ENCODE measurements at places on chromosomes 4 and X. TPM values are rescaled to one million over a fixed set of nuclear protein-coding genes. Genes with fewer than 3 reads are reported as not detected.

The DDIT4L gene
- 1.5 TPM for polyA plus RNA-seq

The SH3RF1 gene
- polyA plus RNA-seq: 7.7 TPM

The HSFX4 gene
- not detected for polyA plus RNA-seq

GRCh38 chr4:169485791-169486742, 126.3 kb downstream of the NEK1 start:
- DNase-seq: peak; percentile 42

DNA sequence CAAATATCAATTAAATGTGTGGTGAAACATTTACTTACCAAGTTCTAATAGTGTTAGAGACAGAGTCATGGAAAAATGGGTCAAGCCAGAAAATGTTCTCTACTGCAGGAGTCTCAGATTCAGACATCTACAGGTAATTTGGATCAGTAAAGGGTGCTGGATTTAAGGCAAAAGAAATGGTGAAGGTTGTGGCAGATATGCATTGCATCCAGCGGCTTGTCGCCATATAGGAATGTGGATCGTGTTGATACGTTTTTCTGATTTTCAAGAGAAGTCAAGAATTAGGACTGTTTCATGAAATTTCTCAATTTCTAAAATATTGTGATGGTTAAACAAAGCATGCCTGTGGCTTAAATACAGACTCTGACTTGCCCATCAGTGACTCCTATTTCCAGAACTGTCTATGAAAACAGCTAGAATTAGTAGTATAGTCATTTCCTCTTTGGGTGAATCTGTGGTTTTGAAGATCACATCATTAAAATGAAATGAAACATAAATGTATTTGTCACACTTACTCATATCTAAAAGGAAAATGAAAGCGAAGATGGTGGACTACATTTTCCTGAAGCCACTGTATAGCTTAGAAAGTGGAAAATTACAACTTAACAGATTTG, 110.1 kb upstream of the VEGFC start:
- no peak for DNase-seq

DNA sequence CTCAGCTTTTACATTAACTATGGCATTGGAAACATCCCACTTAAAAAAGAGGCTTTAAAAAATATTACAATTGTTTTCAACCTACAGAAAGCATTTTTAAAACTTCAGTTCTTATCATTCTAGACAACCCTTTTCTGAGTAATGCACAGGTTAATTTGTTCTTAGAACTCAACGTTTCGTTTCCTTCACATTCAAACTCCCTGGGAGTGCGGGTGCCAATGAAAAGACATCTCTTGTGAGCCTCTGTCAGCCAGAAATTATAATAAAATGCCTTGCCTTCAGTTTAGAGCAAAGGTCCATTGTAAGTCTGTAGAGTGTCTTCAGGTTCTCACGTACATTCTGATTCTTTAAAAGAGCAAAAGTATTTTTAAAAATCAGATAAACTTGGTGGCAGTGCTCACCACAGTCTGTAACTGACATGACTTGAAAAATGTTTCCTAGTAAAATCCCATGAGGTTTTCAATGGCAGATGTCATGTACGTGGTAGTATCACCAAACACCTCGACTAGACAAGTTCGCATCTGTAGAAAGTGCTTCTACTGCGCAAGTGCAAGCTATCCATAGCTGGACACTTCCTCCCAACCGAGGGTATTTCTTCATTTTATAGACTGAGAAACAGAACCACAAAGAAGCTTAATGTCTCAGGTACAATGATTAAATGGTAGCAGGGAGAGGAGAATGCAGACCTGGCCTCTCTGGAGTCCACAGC, 65.8 kb downstream of the HAUS3 start:
- DNase-seq: no peak

GRCh38 chrX:21004835-21005234, 369.4 kb upstream of the CNKSR2 start:
- DNase-seq: no peak

DNA sequence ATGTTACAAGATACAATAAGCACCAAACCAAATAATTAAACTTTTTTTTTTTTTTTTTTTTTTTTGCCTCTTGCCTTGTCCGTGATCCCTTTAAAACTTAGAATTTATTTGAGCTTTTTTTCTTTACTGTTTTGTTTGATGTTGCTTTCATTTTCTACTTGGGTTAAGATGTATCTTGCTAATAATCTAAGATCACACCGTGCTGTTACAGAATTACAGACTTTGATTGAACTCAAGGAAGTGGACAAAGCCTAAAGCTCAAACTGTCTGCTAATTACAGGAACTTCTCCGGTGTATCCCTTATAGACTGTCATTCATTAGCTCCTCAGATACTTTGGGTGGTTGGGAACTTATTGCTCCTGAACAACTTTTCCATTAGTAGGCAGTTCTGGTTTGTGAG, 26.5 kb downstream of the STIM2 start:
- no peak for DNase-seq

- DNase-seq: no peak
Measured at GRCh38 chr4:16029262-16029661, 54.6 kb downstream of the PROM1 start.

- DNase-seq: no peak
Measured at GRCh38 chr4:44580231-44580630, 71.2 kb downstream of the YIPF7 start.

DNA sequence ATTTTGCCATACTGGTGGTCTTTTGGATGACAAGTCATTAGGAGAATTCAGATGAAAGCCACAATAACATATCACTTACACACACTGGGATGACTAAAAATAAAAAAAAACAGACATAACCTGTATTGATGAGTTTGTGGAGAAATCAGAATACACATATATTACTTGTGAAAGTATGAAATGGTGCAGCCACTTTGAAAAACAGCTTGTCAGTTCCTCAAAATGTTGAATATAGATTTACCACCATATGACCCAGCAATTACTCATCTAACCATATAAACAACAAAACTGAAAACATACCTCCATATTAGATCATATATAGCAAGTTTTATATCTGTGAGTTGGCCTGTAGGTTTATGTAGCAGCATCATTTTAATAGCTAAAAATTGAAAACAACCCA, 608.7 kb downstream of the TLL1 start:
- DNase-seq: no peak

DNA sequence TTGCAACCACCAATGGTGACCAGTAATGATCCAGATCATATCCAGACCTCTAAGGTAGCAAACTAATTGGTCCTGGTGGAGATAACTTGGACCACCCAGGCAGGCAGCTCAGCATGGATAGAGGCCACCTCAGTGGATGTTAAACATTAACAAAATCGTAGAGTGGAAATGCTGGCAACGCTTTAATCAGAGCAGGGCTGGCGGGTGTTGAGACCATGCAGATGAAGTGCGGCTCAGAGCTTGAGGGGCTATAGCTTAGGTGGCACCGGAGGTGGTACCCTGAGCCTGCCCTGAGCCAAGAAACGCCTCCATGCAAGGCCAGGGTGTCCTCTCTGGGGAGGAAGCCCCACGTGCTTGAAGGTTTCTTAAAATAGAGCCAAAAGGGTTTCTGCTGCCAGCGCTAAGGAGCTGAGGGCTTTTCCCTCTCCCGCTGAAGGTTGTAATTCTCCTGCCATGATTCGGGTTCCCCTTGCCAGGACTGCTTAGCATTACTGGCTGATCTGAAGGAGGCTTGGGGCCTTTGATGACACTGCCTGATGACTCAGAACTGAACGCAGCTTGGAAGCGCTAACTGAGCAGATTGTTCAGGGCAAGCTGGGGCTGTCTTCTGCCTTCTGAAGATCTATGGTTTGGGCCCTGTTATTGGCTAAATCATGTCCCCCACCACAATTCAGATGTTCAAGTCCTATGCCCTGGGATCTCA, 177.8 kb upstream of the ATP6AP2 start:
- DNase-seq: peak; percentile 33
